ENCODE measurements at places on chromosomes 2 and 18. TPM values are rescaled to one million over a fixed set of nuclear protein-coding genes. Genes with fewer than 3 reads are reported as not detected.
A peak's percentile ranks its signal among the peaks of the same experiment; 100 is the strongest.

DNA sequence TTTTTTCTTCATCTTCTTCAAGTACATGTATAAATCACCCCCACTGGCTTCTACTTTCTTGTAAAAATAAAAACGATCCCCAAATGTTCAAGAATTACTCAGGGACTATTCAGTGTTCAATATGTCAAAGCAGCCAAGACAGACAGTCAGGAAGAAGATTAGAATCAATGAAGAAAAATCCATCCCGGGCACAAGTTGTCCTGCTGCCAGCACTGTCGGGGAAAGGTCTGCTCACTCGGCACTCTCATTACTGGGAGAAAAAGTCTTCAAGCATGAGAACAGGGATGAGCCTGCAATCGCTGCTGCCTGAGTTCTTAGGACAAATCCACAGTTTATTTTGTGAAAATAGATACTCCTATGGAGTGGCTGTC is 482.8 kb upstream of the KLHL29 start:
- DNase-seq = no peak

GRCh38 chr2:159710601-159711180 is 1.6 kb upstream of the MARCHF7 start:
- DNase-seq = no peak

DNA sequence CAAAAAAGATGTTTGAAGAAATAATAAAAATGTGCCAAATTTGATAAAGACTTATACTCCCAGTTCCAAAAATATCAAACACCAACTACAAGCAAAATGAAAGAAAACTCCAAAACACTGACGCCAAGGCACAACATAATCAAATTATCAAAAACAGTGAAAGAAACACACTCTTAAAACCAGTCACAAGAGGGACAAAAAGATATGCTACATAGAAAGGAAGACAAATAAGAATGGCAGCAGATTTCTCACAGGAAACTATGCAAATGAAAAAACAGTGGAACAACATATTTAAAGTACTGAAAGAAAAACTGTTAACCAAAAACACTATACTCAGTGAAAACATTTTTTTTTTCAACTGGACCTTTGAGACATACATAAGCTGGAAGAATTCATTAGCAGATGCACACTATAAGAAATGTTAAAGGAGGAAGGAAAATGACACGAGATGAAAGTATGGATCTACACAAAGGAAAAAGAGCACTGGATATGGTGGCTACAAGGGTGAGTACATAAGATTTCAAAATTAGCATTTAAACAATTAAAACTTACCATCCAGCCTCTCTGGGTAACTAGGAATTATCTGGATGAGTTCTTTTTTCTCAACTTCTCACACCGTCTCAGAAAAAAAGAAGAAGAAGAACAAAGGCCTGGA is 94.0 kb upstream of the ACVR1C start:
- DNase-seq = no peak

DNA sequence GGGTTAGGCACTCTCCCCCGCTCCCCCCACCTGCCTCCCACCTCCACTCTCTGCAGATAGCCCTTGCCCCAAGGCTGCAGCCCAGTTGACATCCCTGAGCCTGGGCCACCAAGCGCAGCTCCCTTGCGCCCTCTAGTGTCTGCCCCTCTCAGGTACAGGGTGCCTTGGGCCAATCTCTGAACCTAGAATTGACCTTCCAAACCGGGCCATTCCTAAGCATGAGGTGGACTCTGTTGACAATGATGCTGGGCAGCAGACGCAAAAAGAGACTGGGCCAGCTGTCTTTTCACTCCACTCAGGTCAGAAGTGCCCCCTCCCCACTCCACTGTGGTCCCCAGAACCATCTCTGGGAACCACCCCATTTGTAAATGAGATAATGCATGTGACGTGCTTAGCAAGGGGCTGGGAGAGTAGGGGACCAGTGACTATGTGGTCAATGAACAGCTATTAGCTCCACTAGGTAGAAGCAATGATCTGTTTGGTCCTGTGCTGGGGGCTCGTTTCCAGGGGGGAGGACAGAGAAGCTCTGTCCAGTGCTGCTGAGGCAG is 43.3 kb upstream of the PLB1 start:
- no peak for DNase-seq

- DNase-seq = no peak
Measured at GRCh38 chr2:175631245-175631623, 370.8 kb downstream of the LNPK start.

- DNase-seq = no peak
Measured at GRCh38 chr2:152078662-152079061, 20.2 kb downstream of the CACNB4 start.

DNA sequence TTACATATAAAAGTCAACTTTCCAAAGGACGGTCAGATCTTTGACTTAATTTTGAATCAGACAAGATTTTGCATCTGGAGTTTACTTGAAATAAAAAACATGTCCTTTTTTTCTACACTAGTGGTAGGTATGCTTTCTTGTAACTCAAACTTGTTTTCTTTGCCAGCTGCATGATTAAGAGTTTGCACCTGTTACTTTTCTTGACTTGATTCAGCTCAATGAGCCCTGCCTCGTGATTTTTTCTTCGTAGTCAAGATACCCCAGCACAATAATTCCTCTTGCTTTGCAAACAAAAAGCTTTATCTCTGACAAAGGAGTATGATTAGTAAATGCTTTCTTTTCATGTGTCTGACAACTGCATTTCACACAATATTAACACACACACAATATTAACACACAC is 82.3 kb downstream of the FBXO15 start:
- DNase-seq = no peak

- DNase-seq = no peak
Measured at GRCh38 chr18:6409933-6410332, 4.8 kb downstream of the L3MBTL4 start.

DNA sequence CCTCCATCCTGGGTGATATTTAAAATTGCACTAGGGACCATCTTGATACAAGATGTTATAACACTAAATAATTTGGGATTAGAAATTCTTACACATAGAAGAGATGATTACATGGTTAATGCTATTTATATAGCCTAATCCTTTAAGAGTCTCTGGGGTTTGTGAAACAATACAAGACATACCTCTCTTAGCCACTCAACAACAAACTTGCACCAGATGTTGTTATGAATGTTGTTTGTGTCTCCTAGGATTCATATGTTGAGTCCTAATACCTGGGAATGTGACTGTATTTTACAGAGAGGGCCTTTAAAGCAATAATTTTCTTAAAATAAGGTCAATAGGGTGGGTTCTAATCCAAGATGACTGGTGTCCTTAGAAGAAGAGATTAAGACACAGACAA is 678.3 kb downstream of the NYAP2 start:
- DNase-seq = no peak

DNA sequence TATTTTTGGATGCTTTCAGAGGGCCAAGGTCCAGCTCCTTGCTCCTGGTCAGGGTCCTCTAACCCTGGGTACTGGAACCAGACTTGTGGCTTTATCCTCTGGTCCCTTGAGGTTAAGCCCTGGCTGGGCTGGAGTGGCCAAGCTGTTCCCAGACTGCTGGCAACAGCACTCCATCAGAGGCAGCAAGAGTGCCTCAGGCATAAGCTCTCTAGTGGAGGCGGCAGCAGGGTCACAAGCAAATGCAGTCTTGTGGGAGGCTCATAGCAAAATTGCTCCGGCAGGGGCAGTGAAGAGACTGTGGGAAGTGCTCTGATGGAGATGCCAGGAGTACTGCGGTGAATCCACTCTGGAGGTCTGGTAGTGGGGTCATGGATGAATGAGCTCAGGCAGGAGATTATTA is 128.9 kb upstream of the OTOS start:
- DNase-seq = no peak

DNA sequence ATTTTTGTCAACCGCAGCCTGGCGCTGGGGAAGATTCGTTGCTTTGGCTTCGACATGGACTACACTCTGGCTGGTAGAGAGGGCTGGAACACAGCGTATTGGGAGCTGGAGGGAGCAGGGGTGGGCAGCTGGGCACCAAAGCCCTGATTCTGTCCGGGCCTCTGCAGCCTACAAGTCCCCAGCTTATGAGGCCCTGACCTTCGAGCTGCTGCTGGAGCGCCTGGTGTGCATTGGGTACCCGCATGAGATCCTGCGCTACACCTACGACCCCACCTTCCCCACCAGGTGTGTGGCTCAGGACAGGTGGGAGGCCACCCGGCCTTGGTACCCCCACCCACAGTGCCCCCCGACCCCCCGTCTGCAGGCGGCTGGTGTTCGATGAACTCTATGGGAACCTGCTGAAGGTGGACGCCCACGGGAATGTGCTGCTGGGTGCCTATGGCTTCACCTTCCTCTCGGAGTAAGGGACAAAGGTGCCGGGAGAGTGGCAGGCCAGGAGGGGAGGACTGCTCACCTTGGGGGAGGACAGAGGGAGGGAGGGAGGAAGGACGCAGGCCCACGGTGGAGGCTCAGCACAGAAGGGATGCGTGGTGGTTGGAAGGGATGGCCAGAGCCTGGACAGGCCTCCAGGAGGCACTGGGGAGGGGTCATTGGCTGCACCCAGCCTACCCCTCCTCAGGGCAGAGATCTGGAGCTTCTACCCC is 1.2 kb downstream of the NT5DC4 start:
- DNase-seq = no peak

DNA sequence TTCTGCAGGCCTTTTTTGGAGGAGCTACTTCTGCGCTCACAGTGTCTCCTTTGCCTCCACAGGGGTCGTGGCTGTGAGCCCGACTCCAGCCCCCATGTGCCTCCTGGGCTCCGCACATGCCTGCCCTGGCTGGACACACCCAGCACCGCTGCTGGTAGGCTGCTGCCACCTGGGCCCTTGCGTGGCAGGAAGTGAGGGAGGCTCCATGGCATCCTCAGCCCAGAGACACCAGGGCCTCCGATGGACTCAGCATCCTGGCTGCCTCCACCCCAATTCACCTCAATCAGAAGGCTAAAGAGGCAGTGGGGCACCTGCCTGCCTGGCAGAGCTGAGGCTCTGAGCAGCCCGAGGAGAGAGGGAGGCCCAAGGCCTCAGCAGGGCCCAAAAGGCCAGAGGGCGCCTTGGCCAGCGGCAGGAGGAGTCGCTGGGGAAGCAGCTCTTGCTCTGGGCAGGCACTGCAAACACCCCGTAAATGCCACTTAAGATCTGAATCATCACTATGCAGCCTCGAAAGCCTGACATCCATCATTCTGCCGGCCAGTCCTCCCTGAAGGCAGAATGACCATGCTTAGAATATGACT is 68.3 kb upstream of the OTOS start:
- no peak for DNase-seq

DNA sequence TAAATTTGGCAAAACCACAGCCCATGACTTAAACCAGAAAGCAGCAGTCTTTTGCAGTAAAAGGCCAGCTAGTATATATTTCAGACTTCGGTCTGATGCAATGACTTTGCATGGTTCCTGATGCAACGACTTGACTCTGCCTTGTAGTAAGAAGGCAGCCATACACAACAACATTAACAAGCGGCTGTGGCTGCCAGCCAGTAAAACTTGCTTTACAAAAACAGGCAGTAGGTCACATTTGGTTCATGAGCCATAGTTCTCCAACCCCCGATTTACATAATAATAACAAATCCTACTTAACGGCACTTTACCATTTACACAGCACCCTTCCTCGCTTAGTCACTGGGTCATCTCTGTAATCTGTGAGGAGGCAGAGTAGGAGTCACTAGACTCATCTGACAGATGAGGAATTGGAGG is 410.3 kb downstream of the LRATD1 start:
- peak; percentile 96 for DNase-seq

DNA sequence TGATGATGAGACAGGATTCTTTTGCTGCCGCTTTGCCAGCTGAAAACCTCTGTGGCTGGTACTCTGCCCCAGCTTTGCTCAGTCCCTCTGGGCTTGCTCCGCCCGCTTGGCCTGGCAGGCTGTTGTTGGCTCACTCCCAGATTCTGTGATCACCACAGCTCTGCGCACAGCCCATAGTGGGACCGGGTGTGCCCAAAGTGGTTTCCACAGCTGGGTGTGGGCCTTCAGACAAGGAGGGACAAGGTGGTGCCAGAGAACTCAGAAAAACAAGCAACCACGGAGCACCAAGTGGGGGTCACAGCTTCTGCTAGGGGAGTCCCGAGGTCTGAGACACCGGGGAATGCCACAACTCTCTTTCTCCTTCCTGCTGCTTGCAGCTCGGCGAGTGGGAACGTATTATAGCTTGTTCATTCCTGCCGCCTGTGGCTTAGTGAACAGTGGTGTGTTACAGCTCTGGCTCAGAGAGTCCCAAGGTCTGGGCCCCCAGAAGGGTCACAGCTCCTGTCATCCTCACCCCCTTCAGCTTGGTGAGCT is 9.2 kb upstream of the KYNU start:
- DNase-seq = no peak

GRCh38 chr2:8872821-8873432 is 35.5 kb upstream of the KIDINS220 start:
- peak; percentile 47 for DNase-seq

DNA sequence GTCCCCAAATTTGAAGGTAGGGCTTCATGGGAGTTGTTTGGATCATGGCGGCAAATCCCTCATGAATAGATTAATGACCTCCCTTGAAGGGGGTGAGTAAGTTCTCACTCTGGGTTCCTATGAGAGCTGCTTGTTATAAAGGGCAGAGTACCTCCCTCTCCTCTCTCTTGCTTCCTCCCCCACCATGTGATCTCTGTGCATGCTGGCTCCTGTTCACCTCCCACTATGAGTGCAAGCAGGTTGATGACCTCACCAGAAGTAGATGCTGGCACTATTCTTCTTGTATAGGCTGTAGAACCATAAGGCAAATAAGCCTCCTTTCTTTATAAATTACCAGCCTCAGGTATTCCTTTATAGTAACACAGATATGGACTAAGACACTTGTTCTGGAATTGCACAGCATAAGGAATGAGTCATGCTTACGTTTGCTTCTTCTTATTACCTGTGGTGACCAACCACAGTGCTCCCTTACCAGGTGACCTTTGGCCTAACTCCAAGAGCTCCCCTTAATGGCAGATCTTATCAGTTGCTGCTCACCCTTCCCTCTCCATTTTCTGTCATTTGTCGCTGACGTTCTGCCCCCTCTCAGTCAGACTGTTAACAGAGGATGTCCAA is 559.5 kb upstream of the GCFC2 start:
- no peak for DNase-seq

GRCh38 chr2:47520825-47521665 is 118.1 kb downstream of the MSH2 start:
- DNase-seq = no peak

- no peak for DNase-seq
Measured at GRCh38 chr2:75327334-75327733, 128.0 kb upstream of the TACR1 start.

GRCh38 chr2:75055820-75056675 is 97.6 kb downstream of the POLE4 start:
- no peak for DNase-seq

- no peak for DNase-seq
Measured at GRCh38 chr2:173584676-173585458, 230.2 kb downstream of the CDCA7 start.

GRCh38 chr18:49028801-49029506 is 78.2 kb upstream of the SMAD7 start:
- no peak for DNase-seq

GRCh38 chr18:57015451-57015850 is 131.4 kb upstream of the BOD1L2 start:
- DNase-seq = no peak

Gene VIT
- not detected for polyA plus RNA-seq

Gene AQP12A
- not detected for polyA plus RNA-seq

Gene PFN4
- polyA plus RNA-seq = 0.52 TPM

Gene CACNB4
- 0.19 TPM for polyA plus RNA-seq

Gene VWC2L
- polyA plus RNA-seq = 0.04 TPM

Gene CYP27A1
- polyA plus RNA-seq = 31.0 TPM

All from AG04450 (cell line).